ENCODE measurements at places on chromosomes 2 and 18. TPM values are rescaled to one million over a fixed set of nuclear protein-coding genes. Genes with fewer than 3 reads are reported as not detected.

Gene REEP1
- total RNA-seq, result 0.13 TPM

Gene RBFA
- 20.2 TPM for total RNA-seq

Gene CPLX4
- not detected for total RNA-seq

Gene CCDC68
- total RNA-seq, result 1.1 TPM

Gene UGT1A10
- total RNA-seq, result 140 TPM

Gene CPO
- total RNA-seq, result not detected

Gene SKOR2
- not detected for total RNA-seq

Gene LIMS3
- 2.0 TPM for total RNA-seq

Gene POTEJ
- not detected for total RNA-seq

Gene GAD1
- total RNA-seq, result 29.8 TPM

- no peak for DNase-seq
Observed at GRCh38 chr2:72423756-72424155, 276.1 kb upstream of the CYP26B1 start.

DNA sequence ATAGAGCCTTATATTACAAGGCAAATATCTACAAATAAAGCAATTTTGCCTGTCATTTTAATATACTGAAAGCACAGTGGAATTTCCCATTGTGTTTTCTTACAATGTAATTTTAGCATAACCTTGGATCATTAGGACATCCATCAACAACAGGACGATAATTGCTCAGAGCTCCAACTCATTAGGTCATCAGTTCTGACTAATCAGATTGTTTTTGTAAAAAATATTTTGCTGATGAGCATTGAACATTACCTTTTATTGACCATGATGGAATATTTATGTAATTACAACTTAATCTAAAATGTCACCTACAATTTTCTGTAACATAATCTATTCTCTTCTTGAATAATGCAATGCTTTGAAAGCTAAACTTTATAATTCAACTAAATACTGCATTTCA, 215.3 kb upstream of the DSEL start:
- DNase-seq, result no peak

DNA sequence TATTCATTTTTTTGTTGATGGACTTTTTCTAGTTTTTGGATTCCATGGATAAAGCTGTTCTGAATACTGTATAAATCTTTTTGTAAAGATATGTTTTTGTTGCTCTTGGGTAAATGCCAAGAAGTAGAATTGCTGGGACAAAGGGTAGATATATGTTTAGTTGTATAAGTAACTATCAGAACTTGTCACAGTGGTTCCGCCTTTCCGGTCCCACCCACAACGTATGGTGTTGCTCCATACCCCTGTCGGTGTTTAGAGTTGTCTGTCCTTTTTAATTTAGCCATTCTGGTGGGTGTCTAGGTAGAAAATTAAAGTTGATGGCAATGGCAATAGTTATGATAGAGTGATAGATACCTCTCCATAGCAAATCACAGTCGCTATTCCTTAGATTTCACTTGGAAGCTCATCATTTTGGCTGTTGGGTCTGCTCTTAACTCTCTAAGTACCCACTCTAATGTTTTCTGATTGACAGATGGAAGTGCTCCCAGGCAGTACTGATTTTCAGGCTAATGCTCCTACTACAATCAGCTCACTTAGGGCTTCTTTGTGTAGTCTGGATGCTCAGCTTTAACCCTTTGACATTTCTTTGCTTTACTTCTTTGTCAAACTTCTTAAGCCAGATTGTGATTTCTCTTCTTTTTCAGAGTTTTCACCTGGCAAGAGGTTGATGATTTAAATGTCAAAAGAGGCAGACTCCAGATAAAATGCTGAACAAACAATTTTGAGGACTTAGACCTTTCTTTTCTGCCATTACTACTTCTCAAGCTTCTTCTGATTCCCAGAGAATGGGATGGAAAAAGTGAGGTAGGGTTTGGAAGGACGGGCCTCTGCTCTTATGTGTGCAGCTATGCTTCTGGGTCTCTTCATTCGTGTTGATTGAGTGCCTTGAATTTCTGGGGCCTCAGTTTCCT, 156.4 kb downstream of the AQP4 start:
- DNase-seq, result no peak

DNA sequence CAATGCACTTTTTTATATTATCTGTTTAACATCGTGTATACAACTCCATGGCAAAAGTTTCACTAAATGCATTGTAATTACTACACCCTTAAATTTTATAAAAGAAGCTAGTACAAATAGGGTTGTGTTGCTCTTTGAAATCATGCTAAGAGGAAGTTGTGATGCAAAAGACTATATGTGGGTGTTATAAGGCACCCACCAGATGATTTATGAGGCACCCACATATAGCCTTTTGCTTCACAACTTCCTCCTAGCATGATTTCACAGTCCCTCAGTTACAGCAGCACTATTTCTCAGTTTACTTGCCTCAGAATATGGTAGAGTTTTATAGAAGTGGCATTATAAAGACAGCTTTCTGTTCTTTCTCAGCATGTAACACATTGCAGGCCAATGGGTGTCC, 277.3 kb upstream of the DOK6 start:
- DNase-seq, result no peak

- DNase-seq, result no peak
Observed at GRCh38 chr2:101534149-101534611, 59.3 kb upstream of the RFX8 start.

GRCh38 chr2:224085246-224085645, 46.2 kb upstream of the SERPINE2 start:
- peak; percentile 36 for DNase-seq

GRCh38 chr2:131419441-131419840, 55.5 kb upstream of the RAB6D start:
- no peak for DNase-seq

DNA sequence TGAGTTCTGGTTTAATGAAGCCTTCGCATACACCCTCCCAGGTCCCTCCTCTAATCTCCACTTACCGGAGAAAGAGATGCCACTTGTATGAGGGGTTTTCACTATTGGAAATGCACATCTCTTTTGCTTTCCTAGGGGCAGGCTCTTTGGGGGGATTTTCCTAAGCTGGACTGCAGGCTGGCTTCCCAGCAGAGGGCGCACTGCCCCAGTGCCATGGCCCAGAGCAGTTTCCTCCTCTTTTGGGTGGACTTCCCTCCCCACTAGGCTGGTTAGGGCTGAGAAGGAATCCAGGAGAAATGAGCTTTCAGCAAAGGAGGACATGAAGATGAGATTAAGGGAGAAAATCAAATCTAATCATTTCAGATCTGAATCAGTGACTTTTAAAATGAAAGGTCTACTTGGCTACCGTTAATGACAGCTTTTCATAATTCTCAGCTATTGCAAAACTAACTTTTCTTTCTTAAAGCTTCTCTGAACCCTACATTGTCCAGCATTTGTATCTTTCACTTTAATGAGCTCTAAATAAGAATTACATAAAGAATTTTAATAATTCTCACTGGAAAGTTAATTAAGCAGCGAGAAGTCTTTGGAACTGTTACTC, 784.1 kb upstream of the FANCL start:
- DNase-seq, result peak; percentile 39

- peak; percentile 40 for DNase-seq
Observed at GRCh38 chr2:241352227-241352626, 3.9 kb upstream of the FARP2 start.

GRCh38 chr18:48831113-48831759, 119.5 kb downstream of the SMAD7 start:
- no peak for DNase-seq

DNA sequence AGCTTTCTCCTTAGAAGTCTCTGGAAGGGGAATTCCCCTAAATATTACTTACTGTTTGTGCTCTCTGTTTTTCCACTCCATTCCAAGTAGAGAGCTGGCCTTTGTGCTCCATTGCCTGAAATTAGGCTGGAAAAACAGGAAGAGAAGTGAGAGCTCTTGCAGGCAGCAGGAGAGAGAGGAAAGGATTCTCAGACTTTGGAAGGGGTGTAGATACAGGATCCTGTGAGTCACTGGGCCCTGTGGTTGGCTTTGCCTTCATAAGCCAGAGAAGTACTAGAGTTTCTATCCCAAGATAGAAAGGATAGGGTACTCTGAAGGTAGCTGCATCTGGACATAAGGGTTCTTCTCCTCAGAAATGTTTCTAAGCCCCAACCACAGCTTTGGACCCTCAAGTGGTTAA, 188.9 kb downstream of the CMPK2 start:
- DNase-seq, result no peak

DNA sequence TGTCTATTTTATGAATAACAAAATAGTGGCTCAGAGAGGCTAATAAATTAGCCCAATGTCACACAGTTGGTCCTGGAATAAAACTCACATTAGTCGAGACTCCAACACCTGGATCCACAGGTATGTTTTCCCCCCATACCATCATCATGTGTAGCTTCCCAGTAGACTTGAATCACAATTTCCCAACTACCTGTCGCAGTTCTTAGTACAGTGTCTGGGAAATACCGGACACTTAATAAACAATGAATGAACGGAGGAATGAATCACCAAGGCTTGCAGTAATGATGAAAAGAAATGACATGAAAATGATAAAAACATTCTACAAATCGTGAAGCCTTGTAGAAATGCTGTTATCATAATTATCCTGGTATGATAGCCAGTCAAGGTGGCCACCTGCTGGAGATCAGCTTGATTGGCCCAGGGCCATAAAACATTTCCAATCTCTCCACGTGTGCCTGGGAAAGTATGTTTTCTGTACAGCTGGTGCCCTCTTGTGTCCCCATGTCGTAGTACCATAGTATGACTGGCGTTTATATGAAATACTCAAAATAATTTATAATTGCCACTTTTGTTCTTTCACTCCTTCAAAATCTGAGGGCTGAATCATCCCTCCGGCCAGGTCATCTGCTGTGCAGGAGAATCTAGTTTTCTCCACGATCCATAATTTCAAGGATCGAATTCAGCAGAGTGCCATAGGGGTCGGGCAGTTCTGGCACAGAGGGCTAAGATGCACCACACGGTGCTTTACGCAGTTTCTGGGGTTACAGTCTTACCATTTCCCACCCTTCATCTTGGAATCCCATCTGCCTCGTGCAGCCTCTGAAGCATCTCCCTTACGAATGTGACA, 95.4 kb downstream of the LAMA1 start:
- peak; percentile 94 for DNase-seq

DNA sequence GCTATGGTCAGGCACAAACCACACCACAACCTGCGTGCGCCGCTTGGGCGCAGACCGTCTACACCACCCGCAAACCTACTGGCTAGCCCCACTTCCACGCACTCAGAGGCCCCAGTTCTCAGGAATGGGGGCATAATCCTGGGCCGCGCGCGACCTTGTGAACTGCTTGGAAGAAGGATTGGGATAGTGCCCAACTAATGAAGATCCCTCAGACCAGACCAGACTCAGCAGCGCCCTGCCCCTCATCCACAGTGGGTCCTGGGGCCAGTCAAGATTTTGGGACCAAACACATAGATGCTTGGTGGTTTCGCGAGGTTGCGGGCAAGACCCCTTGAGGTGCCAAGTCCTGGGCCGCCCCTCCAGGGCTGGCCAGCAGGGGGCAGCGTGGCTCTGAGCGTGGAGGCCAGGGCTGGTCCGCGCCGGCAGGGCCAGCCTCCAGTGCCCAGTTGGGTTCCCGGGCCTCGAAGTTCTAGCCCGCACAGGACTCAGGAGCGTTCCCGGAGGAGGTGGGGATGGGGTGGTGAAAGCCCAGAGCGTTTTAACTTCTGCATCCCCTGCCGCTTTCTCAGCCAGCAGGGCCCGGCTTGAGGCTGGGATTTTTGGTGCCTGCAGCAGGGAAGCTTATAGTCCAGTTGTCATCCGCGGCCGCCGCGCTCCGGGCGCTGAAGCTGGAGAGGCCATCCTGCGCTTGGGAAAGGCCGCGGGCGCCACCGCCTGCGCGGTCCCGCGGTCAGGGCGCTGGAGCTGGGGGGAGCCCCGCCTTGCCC, 8.3 kb downstream of the OSR1 start:
- DNase-seq, result no peak

DNA sequence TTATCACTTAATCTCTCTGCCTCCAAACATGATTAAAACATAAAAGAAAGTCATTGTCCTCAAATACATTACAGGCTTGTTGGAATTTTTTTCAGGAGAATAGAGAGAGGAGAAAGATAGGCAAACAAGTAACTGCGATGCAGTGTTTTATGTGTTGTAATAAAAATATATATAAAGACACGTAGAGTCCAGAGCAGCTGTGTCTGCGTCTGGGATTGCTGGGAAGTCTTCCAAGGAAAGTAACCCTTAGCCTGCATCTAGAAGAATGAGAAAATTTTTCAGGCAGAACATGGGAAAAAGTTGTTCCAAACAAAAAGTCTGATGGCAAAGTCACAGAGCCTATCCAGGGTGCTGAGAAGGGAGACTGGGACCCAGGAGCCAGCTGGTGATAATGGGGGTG, 91.8 kb upstream of the ST6GAL2 start:
- DNase-seq, result no peak

GRCh38 chr2:105843476-105844374, 99.0 kb downstream of the NCK2 start:
- no peak for DNase-seq

- DNase-seq, result no peak
Observed at GRCh38 chr2:144249035-144249637, 270.8 kb downstream of the ZEB2 start.

DNA sequence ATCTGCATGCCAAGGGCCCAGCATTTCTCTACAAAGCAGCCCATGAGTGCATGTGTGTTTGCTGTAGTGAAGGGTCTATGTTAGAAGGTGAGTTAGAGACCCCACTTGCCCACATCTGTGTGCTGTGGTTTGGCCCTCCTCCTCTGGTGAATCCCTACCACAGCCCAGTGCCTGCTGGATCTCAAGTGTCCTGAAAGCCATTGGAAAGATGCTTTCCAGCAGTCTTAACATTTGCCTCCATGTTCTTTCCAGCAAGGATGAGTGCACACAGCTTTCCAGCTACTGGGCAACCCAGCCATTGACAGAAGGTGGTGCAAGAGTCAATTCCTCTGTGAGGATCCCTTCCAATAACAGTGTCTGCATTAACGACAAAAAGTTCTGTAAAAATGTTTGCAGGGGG, 13.6 kb downstream of the CRIM1 start:
- no peak for DNase-seq

GRCh38 chr2:172993139-172993538, 82.5 kb upstream of the MAP3K20 start:
- no peak for DNase-seq

DNA sequence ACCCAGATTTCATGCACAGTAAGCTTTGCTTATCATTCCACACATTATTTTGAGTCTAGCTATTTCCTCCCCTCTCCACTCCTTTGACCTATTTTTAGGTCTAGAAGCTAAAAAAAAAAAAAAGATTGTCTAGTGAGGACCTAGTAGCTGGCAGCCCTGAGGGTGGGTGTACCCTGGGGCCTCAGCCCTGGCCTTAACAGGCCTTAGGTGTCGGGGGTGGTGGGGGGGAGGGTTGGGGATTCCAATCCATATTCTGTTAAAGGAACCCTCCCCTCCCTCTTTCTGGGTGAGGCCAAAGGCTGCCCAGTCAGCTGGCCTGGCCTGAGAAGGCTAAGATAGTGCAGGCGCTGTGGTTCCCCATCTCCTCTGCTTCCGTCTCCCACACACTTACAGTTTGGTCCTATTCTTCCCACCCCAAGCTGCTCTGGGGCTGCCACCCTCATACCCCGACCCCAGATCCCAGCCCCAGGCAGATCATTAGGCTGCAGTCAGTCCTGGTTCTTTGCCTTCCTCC, 65.5 kb upstream of the HK2 start:
- no peak for DNase-seq

DNA sequence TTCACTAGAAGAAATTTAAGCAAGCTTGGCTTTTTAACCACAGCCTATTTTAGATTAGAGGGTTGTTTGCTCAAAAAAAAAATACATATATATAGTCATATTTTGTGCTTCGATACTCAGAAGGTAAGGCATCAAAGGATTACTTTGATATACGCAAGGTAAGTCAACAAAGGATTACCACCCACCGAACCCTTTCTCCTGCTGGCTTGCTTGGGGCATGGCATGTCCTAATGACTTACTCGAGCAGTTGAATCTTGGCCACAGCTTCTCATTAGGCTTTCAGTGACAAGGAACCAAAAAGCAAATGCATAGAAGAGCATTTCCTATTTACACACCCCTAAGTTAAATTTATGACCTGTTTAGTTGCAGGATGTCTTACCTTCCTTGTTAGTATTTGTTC, 295.7 kb downstream of the AGAP1 start:
- no peak for DNase-seq
